Fibroblast of skin of scalp (primary cell): ENCODE measurements at places on chromosomes 12 and 14.

DNA sequence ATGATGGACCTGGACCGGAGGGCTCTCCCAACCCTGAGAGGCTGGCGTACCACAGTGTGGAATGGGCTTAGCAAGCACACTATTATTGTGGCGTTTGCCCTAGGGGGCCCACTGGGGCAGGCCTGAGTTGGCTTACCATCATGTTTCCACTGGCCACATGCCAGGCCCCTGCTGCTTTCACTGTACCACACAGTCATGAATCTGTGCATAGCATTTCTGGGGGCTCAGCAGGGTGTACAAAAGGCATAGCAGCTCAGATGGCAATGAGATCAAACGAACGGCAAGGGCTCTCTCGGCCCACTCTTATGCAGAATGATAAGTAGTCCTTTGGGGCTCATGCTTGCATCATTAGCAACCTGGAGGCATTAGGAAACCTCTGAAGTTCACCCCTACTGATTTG is 137.0 kb upstream of the HIF1A start:
- DNase-seq: peak; percentile 97

DNA sequence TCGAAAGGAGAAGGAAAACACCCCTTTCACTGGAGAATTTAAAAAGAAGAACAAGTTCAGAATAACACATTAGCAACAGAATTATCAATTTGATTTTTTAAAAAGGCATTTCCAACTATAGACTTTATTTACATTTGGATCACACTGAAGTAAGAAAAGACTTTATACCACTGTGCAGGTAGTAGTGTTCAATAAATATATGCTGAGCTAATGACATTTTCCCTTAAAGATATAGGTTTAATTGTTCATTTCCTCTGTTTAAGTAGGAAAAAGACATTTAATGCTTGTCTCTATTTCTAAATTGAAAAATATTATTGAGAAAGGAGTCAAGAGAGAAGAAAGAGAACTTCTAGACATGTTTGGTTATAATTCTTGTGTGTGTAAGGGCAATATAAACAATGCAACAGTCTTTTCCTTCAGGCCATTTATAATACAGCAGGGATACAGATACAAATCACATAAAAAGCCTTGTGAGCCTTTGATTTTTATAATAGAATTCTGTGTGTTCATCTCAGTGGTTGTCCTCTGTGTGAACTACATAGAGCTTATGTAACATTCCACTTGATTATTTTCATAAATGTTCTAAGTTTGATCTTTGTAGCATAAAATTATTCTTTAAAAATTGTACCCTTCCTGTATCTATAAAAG is 48.7 kb upstream of the PZP start:
- no peak for DNase-seq

DNA sequence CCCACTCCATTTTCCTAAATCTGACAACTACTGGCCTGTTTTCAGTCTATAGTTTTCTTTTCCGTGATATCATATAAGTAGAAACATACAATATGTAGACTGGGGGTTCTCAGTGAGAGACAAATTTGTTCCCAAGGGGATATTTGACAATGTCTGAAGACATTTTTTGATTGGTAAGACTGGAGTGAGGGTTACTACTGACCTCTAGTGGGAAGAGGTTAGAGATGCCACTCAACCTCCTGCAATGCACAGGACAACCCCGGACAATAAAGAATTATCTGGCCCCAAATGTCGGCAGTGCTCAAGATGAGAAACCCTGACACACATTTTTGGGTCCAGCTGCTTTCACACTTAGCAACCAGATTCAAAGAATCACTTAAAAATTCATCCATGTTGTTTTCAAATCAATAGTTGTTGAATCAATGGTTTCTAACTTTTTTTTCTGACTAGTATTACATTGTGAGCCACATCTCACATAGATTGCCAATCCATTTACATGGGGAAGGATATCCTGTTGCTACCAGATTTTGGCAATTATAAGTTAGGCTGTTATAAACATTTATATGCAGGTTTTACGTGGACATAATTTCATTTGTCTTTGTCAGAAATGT is 307.1 kb downstream of the RPL10L start:
- DNase-seq: peak; percentile 35

GRCh38 chr12:78403681-78404080 is 460.9 kb upstream of the SYT1 start:
- peak; percentile 19 for DNase-seq

DNA sequence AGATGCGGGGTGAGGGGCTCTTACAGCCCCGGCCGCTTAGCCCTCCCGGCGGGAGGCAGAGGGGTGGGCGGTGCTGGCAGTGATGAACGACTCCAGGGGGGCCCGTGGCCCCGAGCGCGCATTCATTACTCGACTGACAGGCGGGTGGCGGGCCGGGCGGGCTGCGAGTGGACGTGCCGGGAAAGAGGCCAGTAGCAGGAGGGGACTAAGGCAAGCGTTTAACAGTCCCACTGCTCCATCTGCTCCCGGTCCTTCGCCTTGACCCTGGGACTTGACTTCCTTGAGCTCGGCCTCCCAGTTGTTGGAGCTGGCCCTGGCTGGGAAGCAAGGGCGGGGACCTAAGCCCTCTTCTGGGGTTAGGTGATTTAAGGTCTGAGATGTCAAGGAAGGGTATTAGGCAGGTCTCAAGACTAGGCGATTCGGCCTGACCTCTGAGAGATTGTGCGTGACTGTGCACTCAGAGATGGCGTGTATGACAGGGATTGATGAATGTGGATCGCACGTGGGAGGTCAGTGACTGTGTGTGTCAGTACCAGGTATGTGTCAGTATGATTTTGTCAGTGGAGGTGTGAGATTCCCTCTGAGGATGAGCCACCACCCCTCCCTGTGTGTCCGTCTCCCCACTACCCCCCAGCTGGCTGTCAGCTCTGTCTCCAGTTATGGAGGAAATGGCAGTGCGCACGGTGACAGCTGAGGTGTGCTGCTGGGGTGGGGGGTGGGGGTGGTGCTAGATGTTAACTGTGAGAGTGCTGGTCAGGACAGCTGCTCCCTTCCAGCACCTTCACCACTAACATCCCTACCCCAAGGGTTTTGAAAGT is 3.6 kb upstream of the DNAJC22 start:
- no peak for DNase-seq

- no peak for DNase-seq
These were observed 119.1 kb downstream of the PLXNC1 start for GRCh38 chr12:94267537-94267872.

GRCh38 chr12:86914721-86915120 is 658.5 kb upstream of the MGAT4C start:
- peak; percentile 50 for DNase-seq

- DNase-seq: no peak
These were observed 34.2 kb downstream of the MANSC1 start for GRCh38 chr12:12315838-12316237.
